Mammary microvascular endothelial cell (primary cell): ENCODE measurements at places on chromosomes 11 and 22. TPM values are rescaled to one million over a fixed set of nuclear protein-coding genes. Genes with fewer than 3 reads are reported as not detected.

ATL3 gene
- 72.2 and 76.1 TPM in 2 replicates for total RNA-seq

NXPE1 gene
- not detected in 2 replicates for total RNA-seq

USH1C gene
- total RNA-seq: not detected in 2 replicates

TYR gene
- total RNA-seq: not detected in 2 replicates

MIOX gene
- total RNA-seq: not detected in 2 replicates

RASSF10 gene
- total RNA-seq: not detected in 2 replicates

SCGB1C1 gene
- total RNA-seq: not detected in 2 replicates

CCDC73 gene
- not detected in 2 replicates for total RNA-seq

CLMP gene
- total RNA-seq: 0.10 TPM in 1 of 2 replicates, not detected in the other

CRYBB3 gene
- total RNA-seq: not detected in 2 replicates

ANKK1 gene
- total RNA-seq: 0.05 TPM in 1 of 2 replicates, not detected in the other

RFPL2 gene
- total RNA-seq: not detected in 2 replicates

USP2 gene
- total RNA-seq: not detected in 2 replicates

TRIM66 gene
- total RNA-seq: 0.67 and 4.5 TPM in 2 replicates

CCDC117 gene
- 17.2 and 19.4 TPM in 2 replicates for total RNA-seq

ROBO3 gene
- total RNA-seq: 4.3 and 8.1 TPM in 2 replicates

ACTN3 gene
- total RNA-seq: not detected in 2 replicates

SNX32 gene
- not detected in 2 replicates for total RNA-seq

MS4A4A gene
- not detected in 2 replicates for total RNA-seq

C1QTNF5 gene
- total RNA-seq: 82.2 and 90.1 TPM in 2 replicates

SLC35E4 gene
- 28.3 and 31.1 TPM in 2 replicates for total RNA-seq

TMX2 gene
- 57.9 and 61.2 TPM in 2 replicates for total RNA-seq
